NCI-H69 (cell line): ENCODE measurements at places on chromosomes 16 and 17.

DNA sequence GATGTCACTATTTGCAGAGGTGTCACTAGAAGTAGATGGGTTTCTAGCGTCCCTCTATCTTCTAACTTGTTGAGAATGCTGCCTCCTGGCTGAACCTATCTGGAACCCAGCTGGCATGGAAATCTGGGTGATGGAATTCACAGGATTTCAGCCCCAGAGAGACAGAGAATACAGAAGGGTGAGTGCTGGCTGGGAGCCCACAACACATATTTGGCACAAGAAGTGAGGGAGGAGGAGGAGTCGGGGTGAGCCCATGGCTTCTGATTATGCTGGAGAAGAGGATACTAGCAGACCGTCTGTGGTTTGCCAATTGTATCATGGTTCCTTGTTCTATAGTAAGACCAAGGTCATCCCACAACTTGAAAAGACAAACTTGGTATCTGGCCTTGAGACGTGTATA is 557.8 kb upstream of the SALL1 start:
- no peak for DNase-seq

- DNase-seq = no peak
Measured at GRCh38 chr17:31645351-31645750, 213.7 kb downstream of the COPRS start.

DNA sequence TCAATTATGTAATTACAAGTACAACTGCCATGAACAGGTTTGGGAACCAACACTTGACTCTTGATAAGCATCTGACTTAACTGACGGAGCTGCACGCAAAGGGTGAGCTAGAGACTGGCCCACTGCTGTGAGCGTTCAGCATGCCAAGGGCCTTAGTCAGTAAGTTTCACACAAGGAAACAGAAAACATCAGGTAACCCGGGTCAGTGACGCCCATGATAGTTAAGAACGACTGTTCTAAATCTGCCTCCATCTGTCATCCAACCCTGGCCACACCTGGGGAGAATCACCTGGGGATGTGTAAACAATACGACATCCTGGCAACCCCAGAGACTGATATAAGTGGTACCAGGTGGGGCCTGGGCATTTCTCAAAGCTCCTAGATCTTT is 12.3 kb downstream of the SMIM5 start:
- DNase-seq = peak; percentile 99

DNA sequence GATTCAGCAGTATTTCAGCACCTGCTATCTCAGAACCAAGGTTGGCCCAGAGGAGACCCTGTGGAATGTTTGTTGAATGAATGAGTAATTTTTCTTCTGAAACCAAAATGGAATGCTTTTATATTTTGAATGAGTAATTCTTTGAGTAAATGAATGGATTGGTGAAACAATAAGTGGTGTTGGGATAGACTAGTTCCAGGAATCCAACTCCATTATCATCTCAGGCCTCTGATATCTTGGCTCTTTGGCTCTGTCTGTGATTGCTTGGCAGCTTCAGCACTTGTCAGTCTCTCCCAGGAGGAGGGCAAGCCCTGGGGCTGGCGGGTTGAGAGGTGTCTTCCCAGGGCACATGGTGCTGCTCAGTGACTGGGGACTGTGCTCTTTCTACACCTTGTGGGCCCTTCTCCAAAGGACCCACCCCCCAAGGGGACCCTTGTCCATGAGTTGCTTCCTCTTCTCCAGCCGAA is 284.4 kb upstream of the FOXF1 start:
- no peak for DNase-seq

- DNase-seq = peak; percentile 95
Measured at GRCh38 chr17:80671039-80671824, 126.6 kb downstream of the RPTOR start.

GRCh38 chr17:70344386-70345060 is 175.2 kb downstream of the KCNJ2 start:
- DNase-seq = no peak

DNA sequence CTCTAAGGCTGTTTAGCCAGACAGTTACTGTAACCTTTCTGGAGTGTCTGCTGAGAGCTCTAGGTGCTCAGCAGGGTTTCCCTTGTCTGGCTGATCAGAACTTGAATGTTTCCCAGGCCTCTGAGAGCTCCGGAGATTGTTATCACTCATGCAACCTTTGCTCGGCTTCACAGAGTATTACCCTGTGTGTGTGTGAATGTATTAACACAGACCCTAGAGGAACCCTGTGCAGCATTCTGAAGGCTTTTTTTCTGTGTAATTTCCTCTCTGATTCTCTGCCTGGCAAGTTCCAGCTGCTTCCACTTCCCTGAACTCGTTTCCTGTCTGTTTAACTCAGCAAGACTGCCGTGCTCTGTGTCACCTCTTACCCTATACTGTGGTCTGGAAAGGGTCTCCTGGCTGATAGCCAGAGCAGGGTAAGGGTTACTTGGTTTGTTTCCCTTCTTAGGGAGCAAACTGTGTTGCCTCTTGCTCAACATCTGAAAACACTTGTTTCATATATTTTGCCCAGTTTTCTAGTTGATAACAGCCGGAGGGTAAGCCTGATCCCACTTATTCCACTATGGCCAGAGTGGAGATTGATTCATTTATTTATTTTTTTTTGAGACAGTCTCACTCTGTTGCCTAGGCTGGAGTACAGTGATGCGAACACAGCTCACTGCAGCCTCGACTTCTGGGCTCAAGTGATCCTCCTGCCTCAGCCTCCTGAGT is 21.7 kb downstream of the PRMT7 start:
- DNase-seq = no peak

GRCh38 chr16:84548971-84549844 is 44.7 kb upstream of the MEAK7 start:
- no peak for DNase-seq

GRCh38 chr17:14557480-14557879 is 256.6 kb downstream of the HS3ST3B1 start:
- no peak for DNase-seq

DNA sequence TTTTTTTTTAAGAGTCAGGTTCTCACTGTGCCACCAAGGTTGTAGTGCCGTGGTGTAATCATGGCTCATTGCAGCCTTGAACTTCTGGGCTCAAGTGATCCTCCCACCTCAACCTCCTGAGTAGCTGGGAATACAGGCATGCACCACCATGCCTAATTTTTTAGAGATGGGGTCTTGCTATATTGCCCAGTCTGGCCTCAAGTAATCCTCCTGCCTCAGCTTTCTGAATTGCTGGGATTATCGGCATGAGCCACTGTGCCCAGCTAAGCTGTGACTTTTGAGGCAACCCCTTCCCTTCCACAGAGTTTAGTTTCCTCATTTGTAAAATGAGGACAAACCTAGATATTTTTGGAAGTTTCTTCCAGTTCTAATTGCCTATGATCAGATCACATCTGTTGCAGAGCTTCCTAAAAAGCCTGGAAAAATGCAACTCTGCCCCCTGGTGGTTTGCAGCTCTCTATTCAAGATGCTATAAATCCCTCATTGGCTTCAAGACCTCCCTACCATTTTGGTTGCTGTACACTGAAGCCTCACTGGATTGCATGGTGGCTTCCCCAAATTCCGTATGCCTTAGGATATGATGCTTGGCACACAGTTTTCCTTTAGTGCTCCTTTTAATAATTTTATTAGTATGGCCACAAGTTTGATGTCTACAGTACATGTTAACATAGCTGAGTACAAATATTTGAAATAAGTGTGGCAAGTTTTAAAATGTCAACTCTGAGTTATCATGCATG is 19.3 kb downstream of the GDE1 start:
- peak; percentile 85 for DNase-seq

GRCh38 chr17:72613396-72613795 is 479.1 kb downstream of the SLC39A11 start:
- DNase-seq = no peak

GRCh38 chr16:71882505-71883167 is 1.3 kb downstream of the ZNF821 start:
- DNase-seq = peak; percentile 76

DNA sequence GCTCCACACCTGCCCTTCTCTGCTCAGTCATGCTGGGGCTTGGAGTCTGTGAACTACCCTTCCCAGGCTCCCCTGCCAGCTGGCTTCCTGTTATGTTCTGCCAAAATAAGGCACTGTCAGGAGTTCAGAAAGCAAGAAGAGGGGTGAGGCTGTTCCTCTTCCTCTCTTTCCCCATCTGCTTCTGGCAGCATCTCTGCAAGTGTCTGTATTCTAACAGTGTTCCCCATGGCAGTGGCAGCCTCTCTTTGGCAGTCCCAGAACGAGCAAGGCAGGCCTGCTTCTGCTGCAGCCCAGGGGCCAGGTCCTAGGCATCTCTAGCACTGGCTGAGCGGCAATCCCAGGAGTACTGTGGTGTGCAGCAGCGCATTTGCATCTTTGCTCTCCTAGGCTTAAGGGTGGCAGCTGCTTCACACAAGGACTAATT is 219.1 kb downstream of the STX8 start:
- no peak for DNase-seq

DNA sequence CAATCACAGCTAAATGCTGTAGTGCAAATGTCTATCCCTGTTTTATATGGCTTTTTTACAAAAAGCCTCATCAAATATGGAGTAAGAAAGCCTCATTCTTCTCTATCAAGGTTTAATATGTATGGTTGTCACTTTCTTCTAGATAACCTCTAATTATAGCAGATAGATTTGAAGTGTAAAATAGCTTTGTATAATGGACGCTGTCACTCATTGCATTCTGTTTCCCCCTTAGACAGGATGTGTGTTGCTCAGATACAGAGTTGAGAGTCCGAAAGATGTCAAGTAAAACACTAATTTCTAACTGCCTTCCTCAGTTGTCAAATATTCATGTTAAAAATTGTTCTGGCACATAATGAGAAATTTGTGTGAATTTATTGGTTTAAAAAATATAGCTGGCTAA is 88.0 kb downstream of the NLK start:
- no peak for DNase-seq

GRCh38 chr17:31750578-31750977 is 108.5 kb downstream of the COPRS start:
- no peak for DNase-seq

DNA sequence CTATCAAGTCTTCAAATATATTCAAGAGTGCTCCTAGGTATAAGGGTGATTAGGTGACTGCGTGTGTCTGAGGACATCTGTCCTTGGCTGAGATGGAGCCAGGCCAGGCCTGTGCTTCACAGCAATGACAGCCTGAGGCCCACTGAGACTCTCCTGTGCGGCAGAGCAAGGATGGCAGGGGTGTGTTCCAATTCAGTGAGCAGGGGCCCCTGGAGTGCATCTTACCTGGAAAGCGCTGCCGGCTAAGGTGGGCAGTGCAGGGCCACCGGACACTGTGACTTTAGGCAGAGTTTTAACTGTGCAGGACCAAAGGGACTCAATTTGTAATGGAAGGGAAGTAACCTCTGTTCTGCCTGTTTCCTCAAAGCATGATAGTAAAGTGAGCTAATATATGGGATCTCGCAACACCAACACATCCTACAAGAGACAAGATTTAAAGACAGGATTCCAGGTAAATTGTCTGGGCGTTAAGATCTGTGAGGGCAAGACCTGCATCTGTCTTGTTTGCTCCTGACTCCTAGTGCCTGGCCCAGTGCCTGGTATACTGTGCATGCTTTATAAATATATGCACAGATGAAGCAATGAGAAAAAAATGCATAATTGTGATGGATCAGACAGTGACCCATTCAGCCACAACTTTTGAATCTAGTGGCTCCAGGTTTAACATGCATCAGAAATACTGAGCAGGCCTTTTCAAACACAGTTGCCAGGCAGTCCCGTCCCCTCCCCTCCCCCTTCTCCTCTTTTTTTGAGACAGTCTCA is 86.7 kb downstream of the MRC2 start:
- DNase-seq = no peak

DNA sequence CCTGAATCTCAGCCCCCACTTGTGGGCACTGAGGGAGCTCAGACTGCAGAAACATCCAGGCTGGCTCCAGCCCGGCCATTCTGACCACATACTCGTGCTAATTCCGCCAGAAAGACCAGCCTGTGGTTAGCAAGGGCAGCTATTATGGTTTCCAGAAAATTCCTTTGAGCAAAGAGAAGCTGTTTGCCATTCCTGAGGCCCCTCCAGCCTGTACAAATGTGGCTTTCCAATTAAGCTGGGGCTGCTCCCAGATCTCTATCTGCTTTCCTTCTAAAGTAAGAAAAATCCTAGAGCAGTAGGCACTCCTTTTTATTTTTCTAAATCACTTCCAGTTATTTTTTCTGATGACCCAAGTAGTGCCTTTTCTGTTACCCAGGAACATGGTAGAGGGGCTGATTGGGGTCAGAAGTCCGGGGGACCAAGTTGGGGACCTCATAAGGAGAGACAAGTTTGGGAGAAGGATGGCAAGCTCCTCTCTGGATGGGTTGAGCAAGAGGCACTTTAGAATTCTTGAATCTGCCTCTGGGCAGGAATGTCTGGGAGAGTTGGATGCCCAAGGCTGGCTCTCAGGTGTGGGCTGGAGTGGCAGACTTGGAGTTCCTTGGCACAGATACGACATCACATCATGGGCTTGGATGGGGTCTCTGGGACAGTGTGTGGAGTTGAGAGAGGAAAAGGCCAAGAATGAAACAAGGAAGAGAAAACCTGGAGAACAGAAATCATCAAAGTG is 83.3 kb upstream of the TNRC6C start:
- no peak for DNase-seq

- DNase-seq = no peak
Measured at GRCh38 chr16:79317521-79317920, 283.0 kb downstream of the MAF start.

DNA sequence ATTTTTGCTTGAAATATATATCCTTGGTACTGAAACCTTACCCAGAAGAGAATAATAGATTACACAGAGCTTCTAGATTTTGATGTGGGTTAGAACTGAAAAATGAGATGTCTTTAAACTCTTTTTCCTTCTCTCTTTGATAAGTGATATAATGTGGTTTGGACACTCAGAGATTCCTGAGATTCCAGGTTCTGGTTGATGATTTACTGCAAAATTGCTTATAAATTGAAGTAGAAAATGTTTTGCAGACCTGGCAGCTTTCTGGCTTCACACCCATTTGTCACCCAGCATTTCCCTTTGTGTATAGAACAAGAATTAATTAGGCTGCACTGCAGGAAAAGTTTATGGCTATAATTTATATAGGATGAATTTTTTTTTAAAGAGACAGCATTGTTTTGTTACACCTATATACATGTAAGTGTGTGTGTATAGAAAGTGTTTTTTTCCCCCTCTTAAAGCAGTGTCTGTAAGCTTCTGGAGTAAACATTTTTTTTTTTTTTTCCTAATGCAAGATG is 23.5 kb downstream of the AATF start:
- DNase-seq = peak; percentile 66

DNA sequence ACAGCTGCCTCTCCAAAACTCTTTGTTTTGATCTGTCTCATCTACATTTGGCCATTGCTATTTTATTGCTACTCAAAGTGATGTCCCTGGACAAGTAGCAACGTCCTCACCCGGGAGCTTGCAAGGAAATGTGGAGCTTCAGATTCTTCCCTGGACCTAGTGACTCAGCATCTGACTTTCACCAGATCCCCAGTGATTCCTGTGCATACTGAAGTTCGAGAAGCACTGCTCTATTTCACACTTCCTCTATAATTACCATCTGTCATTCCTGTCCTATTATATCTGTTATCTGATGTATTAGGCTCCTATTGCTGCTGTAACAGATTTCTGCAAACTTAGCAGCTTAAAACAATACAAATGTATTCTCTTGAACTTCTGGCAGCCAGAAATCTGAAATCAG is 28.5 kb upstream of the VAT1L start:
- DNase-seq = no peak

GRCh38 chr16:50384500-50385135 is 15.8 kb upstream of the BRD7 start:
- DNase-seq = peak; percentile 13

GRCh38 chr17:62949036-62949435 is 17.0 kb upstream of the TANC2 start:
- no peak for DNase-seq

GRCh38 chr17:7589204-7589868 is 558 bp downstream of the SOX15 start:
- no peak for DNase-seq
